ENCODE measurements at places on chromosomes 12 and 14.
A peak's percentile ranks its signal among the peaks of the same experiment; 100 is the strongest.

- no peak for DNase-seq
Measured at GRCh38 chr12:124732275-124733075, 131.2 kb downstream of the SCARB1 start.

DNA sequence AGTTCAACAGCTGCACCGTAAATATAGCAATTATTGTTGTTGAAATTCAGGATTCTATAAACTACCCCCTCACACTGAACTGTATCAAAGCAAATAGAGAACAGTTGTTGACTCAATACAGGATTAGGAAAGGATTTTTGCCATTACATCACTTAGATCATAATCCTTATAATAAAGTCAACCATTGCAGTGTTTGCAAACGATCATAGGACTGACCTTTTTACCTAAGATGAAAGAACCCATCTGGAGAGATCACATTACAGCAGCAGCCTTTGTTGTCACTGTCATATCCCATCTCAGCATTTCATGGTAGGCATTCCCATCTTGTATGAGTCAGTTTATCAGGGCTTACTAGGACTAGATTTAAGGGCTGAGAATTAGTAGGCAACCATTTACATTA lies 96.1 kb downstream of the IPO8 start:
- peak; percentile 16 for DNase-seq

DNA sequence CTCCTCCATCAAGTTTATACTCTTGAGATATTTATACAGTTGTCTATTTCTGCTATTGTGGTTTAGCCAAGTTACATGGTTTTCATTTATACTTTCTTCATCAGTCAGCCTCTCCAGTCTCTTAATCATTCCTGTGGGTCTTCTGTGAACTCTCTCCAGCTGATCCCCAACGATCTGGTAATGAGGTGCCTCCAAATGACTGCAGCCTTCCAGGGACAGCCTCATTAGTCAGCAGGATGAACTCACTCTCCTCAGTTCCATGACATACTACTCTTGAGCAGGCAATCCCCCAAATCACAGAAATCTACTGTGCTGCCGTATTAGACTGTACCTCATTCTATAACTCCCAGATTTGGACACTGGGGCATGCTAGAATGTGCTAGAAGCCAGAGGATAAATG lies 15.3 kb downstream of the AREL1 start:
- no peak for DNase-seq

- no peak for DNase-seq
Measured at GRCh38 chr12:5525783-5526367, 94.0 kb downstream of the NTF3 start.

DNA sequence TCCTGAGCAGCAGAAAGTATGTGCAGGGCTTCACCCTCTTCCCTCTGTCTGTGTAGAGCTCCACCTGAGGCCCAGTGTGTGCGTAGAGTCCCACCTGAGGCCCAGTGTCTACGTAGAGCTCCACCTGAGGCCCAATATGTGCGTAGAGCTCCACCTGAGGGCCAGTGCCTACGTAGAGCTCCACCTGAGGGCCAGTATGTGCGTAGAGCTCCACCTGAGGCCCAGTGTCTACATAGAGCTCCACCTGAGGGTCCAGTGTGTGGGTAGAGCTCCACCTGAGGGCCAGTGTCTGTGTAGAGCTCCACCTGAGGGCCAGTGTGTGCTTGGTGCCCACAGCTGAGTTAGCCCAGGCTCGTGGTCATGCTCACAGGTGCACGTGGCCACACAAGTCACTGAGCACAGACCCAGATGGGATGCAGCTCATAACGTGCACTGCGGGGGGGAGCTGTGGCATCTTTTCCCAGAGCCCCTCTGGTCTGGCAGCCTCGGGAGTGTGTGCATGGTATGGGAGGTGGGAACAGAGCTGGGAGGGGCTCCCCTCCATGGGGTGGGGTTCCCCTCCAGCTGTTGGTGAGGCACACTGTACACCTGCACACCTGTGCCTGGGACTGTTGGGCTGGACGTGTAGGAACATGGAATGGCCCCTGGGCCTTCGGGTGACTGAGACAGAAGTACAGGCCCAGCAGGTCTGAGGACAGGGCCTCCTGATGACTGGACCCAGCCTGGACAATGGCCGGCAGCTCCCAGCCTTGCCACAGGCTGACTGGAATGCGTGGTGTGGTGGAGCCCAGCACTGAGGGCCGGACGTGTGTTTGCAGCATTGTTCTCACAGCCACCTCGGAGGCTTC lies 20.1 kb downstream of the PACS2 start:
- DNase-seq = no peak

DNA sequence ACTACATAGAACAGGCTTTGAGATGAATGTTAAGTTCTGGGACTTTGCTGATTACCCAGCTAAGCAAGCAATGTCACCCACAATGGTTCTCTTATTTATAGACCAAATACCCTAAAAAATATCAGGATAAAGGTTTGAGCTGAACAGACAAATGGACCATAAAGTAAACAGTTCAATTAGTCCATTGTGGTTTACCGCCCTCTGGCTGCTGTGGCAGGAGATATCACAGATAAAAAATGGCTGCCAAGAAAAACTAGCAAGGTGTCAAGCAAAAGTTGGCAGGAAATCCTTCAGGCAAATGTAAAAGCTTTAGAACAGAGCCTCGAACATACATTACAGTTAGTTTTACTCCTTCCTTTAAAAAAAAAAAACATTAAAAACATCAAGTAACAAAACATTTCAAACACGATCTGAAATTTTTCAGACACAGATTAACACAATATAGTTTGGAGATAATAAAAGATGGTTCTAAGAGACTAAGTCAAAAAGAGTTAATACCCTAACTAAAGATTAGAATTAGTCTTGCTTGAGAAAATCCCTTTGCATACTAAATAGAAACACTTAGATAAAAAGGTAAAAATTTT lies 41.3 kb downstream of the MED13L start:
- DNase-seq = no peak

DNA sequence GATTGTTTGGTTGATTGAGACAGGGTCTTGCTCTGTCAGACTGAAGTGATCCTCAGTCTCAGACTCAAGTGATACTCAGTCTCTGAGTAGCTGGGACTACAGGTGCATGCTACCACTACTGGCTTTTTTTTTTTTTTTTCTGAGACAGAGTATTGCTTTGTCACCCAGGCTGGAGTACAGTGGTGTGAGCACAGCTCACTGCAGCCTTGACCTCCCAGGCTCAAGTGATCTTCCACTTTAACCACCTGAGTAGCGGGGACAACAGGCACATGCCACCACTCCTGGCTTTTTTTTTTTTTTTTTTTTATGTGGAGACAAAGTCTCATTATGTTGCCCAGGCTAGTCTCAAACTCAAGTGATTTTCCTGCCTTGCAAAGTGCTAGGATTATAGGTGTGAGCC lies 31.8 kb downstream of the CPSF2 start:
- DNase-seq = no peak

DNA sequence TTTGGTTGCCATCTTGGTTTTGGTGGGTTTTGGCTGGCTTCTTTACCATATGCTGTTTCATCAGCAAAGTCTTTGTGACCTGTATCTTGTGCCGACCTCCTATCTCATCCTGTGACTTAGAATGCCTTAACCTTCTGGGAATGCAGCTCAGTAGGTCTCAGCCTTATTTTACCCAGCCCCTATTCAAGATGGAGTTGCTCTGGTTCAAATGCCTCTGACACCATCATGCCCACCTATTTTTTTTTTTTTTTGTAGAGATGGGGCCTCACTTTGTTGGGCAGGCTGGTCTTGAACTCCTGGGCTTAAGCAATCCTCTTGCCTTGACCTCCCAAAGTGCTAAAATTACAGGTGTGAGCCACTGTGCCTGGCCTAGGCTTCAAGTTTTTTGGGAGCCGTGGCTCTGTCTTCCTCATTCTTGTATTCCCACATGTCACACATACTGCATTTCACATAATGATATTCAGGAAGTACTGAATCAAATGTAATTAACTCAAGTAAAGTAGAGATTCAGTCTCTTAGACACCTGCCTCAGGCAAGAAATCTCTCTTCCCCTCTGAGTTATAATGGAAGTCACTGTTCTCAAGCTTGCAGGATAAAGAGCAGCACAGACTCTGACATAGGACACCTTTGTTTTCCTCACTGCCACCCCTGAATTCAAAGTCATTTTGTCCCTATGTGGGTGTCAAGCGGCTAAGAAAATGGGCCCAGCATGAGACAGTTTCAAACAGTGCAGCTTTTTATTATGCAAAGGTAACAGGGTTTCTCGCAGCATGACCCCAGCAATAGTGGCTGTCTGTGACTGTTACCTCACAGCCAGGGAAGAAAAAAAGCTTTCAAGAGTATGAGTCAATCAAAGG lies 159.0 kb downstream of the PTPN11 start:
- DNase-seq = no peak

GRCh38 chr12:41122894-41123293 lies 65.2 kb upstream of the PDZRN4 start:
- DNase-seq = no peak

DNA sequence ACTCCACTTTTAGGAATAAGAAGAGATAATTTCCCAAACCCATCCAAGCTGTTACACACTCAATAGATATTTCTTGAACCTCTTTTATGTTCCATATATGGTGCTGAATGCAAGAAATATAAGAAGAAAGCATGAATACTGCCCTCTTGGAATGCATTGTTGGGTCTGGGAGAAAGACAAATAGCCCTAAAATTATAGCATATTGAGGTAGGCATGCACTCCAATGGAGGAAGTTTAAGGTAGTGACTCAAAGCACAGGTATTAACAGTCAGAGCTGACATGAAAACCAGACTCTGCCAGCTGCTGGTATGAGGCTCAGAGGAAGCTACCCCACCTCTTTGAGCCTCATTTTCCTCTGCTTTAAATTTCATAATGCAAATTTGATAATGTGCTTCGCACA lies 261.3 kb upstream of the NOS1 start:
- no peak for DNase-seq

DNA sequence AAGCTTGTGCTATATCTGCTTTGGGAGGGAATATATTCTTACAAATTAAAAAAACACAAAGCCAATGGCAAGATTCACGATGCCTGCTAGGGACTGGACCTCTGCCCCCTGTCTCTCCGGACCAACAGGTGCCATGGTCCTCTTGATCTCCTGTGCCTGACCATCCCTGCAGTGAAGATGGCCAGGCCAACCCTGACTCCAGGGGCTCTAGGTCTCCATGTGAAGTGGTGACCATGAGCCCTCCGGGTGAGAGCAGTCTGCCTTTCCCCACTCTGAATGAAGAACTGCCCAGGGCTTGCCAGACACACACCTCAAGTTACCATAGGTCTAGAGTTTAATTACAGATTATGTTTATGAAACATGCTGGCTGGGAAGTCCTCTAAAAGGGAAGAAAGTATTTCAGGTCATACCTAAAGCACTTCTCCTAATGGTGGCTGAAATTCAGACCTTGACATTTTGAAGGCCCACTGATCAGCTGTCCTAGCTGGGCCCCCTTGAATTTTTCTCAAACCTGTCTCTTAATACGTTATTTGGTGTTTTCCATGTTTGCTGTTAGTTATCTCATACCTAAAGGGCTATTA lies 1.4 kb downstream of the ARHGDIB start:
- DNase-seq = no peak

DNA sequence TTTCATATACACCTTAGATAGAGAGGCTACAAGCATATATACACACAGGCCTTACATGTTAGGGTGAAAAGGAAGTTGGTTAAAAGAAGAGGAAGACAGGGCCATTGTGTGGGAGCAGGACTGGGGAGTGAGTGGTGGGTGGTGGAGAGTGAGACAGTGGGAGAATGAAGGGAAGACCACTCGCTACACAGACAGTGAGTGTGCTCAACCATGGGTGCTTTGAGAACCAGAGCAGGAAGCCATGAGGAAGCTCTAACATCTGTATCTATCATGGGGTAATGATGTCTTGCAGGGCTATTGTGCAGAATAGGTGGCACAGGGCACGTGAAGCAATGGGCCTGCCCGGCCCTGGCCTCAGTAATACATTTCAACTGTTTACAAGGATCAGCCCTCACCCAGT lies 11.4 kb upstream of the KRT74 start:
- DNase-seq = no peak

GRCh38 chr14:82766123-82766522 lies 1232.5 kb upstream of the SEL1L start:
- no peak for DNase-seq

DNA sequence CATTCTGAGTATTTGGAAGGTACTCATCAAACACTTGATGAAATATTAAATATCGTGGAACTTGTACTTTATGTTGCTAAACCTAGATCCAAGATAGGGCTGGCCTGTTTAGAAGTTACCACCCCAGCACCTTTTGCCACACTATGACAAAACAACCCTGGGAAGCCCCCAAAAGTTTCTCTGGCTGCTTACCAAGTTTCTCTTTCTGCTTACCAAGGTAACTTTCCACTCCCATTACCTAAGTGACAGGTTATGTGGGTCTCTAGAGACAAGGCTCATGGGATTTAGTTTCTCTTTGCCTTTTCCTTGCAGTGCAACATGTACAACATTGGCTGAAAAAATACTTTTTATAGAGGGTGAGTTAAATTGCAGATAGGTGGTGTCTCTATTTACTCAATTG lies 28.9 kb upstream of the PPM1A start:
- DNase-seq = no peak

- DNase-seq = no peak
Measured at GRCh38 chr14:103626146-103626850, 2.7 kb upstream of the KLC1 start.

- DNase-seq = no peak
Measured at GRCh38 chr14:24206260-24207103, 986 bp downstream of the TSSK4 start.

- peak; percentile 91 for DNase-seq
Measured at GRCh38 chr12:6697584-6698351, 2.8 kb downstream of the PIANP start.

DNA sequence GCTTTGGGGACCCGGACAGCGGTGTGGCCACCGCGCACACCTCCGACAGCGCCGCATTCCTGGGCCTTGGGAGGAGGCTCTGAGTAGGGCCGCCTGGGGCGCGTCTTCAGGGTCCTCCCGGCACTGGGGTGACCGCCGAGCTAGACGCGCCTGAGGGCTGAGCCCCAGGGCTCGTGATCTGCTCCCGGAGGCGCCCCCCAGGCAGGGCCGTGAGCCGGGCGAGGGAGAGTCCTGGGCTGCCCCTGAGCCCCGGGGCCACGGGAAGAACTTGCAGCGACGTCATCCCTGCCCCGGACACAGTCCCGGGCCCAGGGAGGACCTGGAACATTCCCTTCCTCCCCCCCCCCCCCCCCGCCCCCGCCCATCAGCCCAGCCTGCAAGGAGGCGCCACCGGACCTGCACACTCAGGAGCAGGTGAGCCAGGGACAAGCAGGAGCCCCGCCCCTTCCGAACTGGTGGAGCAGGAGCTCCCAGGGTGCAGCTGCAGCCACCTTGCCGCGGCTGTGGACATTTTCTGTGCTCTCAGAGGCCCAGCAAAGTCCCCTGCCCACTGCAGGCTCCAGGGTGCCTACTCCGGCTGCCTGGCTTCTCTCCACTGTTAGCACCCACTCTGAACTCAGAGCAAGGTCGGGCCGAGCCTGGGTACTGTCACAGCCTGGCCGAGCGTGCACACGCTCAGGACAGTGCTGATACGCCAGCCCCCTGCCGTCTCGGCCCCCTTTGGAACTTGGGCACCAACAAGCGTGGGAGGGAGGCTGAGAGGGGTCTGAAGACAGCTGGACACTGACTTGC lies 50.7 kb downstream of the A2M start:
- peak; percentile 83 for DNase-seq

- no peak for DNase-seq
Measured at GRCh38 chr14:59306775-59307174, 118.3 kb downstream of the DAAM1 start.

All from HuH-7 (cell line).